HuH-7 (cell line): ENCODE measurements at places on chromosomes 13 and 19.

- DNase-seq = peak; percentile 84
Observed at GRCh38 chr13:113816946-113817859, 46.7 kb downstream of the GAS6 start.

DNA sequence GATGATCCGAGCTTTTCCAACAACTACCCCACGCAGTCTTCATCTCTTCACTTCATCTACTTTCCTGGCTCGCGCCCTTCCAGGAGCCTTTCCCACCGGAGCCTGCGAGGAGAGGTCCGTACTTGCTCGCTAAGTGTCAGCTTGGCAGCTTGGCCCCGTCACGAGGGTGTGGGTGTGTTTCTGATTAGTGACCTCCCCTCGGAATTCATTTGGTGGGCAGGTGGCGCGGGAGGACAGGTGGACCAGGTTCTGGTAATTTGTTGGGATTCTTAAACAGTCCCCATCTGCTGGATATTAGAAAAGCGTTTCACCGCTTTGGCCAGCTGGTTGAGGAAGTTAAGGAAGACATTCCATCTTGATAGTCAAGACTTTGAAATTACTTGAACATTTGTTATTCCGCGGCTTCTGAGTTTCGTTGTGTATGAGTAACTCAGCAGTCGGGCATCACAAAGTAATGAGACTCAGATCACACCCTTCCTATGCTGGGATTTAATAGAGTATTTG, 515 bp downstream of the UFM1 start:
- peak; percentile 18 for DNase-seq

DNA sequence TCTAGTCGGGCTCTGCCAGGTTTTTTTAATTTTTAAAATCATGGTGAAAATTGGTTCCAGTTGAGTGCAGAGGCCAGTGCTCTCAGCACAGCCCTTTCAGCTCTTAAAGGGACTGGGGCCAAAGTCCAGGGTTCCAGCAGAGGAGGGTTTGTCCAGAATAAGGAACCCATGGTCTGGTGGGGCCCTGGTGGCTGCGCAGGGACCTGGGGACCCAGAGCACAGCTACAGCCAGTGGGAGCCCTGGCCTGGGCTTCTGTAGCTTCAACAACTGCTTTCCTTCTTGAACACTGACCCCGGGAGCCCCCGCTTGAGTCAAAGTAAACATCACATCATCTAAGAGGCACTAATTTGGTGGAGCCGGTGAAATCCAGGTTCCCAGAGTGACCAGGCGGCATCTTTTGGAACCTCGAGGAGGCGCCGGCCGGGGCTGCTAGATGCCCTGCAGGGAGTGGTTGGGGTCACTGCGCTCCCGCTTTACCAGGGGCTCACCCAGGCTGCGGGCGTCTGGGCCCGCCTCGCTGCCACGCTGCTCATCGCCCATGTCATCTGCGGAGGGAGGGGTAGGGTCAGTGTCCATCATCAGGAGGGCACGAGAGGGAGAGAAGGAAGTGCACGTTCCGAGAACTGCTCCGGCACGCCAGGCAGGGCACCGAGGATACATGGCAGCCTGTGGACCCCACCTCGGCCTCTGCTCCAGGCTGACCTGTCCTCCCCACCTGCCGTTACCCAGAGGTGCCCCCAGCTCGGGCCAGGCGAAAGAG, 16.6 kb upstream of the RANBP3 start:
- no peak for DNase-seq

- DNase-seq = no peak
Observed at GRCh38 chr13:95382916-95383315, 81.7 kb upstream of the ABCC4 start.

GRCh38 chr13:46339035-46339666, 47.9 kb downstream of the RUBCNL start:
- DNase-seq = no peak
